ENCODE measurements at places on chromosomes 11 and 22.

DNA sequence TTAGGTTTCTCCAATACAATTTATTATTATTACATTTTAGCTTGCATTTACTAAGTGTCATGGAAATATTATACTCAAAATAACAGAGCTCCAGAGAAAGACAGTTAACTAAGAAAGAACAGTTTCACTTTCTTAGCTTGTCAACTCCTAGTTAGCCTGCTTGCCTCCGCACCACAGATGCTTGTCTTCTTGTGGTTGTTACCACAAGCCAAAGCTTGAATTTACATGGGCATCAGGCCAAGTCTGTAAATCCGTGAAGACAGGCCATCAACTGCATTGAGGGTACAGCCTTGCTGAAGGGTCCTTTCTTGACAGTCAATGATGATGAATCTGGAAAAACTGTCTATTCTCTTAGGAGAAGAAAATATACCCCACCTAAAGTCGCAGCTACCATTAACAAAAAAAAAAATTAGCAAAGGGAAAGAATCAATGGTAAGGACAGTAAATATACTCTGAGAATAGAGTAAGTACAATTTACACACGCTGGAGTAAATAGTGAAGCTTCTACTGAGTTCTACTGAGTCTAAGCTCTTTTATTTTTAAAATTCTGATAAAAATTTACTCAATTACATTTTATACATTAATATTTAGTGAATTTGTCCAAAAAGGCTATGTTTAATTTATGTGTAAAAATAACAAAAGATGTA lies 15.6 kb upstream of the DENND5A start:
- no peak for DNase-seq

GRCh38 chr11:119907122-119907851 lies 178.3 kb upstream of the NECTIN1 start:
- no peak for DNase-seq

DNA sequence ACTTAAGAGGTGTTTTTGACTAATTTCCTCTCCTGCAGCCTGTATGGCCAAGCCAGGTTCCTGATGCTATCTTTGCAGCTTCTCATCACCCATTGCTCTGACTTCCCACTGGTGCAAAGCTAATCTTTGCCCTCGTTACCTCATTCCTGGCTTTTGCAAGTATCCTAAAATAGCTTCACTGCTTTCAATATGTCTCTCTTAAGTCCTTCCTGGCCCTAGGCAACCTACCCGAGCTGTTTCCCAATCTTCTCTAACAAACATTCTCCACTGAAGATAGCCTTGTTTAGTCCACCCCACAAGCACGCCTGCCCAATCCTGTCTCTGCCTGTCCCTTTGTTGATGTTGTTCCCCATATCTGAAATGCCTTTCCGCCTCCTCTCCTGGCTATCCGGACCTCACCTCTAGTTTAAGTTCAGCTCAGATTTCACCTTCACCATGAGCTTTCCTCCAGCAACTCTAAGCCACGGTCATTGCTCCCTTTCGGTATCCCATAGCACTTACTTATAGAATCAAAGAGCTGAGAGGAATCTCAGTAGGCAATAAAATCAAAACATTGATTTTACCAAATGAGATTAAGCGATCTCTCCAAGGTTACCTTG lies 30.1 kb upstream of the CECR2 start:
- no peak for DNase-seq

DNA sequence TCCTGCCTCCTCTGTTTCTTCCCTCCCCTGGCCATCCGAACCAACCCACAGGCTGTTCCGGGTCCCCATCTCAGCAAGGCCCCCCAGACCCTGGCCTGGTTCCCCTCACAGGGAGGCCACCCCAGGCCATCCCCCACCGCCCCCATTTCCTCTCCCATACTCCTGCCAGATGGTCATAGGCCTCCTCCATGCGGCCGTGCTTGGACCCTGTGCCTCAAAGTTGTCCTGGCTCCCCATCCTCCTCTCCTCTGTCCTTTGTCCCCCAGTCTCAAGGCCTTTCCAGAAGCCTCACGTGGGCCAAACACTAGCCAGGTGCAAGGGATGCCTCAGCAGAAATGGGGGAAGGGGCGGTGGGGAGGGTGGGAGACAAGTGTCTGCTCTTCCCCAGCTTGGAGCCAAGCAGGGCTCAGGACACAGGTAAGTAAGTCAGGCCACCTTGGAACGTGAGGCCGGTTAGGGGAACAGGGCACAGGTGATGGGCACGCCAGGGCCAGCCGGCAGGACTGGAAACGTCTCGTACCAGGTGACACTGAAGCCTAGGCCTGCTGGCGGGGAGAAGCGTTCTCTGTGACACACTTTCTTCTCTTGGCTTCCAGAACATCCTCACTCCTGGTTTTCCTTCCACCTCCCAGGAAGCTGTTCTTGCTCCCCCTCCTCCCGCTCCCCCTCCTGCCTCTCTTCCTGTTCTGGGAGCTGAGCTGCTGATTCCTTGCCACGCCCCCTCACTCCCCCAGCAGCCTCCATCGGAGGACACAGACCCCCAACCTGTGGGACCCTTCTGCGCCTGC lies 31.5 kb upstream of the SLC22A12 start:
- DNase-seq = no peak

DNA sequence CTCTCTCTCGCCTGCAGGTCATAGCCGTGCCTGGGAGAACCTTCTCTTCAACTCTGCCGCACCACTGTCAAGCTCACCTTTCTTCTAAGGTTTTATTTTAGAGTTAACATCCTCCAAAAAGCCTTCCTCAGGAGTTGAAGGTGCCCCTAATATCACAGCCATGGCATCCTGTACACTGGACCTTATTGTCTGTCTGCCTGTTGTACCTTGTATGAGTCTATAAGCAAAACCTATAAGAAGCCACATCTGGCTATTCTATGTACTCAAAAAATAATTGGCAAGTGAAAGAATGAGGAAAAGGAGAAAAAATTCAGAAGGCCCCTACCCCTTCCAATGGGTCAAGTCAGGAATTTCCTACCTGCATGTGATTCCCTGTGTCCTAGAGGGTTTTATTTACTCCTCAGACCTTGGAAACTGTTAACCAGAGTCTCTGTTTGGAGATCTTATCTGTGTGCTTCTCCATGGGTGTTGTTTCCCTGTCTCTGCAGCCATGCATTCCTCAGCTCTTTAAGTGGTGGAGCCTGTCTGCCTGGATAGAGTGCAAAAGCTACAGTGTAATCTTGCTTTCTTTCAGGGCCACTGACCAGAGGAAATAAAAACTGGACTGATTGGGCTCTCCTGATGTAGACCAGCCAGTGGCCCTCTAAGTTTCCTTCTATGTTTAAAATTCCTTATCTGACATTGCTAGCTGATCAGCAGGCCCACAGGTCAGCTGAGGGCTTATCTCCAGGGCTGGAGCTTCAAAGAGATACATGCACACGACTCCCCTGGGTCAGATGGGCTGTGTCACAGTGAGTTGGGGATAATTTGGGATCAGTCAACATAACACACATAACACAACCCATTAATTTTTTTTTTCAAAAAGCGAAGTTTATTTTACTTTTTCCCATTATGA lies 37.6 kb upstream of the TMEM135 start:
- DNase-seq = no peak

DNA sequence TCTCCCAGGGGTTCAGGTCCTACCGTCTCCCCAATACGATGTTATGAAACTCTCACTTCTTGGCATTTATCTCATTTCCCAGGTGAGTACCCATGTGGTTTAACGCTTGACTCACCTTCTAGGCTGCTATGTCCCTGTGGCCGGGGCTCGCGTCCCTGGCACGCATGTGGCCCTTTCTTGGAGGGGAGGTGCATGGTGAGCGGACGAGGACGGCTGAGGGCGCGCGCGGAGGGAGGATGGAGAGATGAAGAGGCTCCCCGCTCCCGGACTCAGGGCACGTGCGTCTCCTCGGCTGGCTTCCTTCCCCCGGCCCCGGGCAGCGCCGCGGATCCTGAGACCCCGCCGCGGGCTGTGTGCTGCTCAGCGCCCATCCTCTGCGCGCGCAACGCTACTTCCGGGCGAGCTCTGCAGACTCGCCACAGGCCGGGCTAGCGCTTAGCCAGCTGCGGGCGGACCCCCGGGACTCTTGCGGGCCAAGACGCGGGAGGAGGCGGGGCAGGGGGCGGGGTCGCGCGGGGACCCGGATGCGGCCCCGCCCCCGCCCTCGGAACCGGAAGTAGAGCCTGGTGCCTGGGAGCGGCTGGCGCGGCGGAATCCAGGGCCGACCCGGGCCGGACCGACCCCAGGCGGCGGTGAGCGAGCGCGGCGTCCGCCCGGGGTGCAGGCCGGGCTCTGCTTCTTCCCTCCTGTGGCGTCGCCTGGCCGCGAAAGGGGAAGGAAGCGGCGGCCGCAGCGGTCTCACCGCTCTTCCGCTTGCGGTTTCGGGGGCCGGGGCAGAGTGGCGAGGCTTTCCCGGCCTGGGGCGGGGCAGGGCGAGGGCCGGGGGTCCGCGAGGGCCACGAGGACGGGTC lies at the start of gene CTTN:
TSS of gene CTTN (plus strand) at position 547 of the 851 bp plus-strand sequence. CDS start 8,769 bp downstream, outside the sequence.
- DNase-seq = peak; percentile 67

- DNase-seq = no peak
Measured at GRCh38 chr11:130882138-130882551, 34.1 kb downstream of the SNX19 start.

DNA sequence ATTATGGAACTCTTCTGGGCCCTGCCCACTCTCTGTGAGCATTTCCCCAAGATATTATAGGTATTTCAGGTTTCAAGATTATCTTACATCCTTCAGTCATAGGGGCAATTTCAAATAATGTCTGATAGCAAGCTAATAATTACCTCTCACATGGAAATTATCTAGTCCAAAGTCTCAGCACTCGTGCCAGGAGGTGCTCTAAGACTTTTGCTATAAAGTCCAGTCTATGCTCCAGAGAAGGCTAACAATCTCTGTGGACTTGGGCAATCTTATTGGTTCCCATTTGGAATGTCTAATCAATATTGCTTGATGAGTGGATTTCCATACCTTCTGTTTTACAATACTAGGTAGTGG lies 5.4 kb downstream of the TREH start:
- no peak for DNase-seq

DNA sequence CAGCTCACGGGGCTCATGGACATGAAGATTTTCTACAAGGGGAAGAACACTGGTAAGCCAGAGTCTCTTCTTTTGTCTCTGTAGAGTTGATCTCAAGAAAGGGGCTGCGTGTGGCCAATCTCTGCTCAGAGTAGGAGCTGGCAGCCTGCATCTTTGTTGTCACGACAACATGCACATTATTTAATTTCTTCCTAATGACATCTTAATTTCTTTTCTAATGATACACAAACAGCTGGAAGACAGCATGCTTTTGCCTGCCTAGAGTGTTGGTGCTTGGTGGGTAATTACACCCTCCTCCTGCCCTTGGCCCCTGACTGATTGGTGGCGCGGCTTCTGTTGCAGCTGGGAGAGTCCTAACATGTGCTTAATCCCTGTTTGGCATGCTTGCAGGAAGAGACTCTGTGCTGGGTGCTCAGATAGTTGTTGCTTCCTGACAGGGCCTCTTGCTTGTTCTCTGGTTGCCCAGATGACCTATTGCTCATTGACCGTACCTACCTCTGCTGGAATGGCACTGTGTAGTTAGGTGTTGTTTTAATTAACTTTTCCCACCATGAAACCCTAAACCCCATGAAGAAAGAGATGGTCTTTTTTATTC lies 106.9 kb upstream of the SORL1-AS1 start:
- DNase-seq = no peak

GRCh38 chr22:28012832-28013460 lies 93.9 kb upstream of the PITPNB start:
- no peak for DNase-seq

DNA sequence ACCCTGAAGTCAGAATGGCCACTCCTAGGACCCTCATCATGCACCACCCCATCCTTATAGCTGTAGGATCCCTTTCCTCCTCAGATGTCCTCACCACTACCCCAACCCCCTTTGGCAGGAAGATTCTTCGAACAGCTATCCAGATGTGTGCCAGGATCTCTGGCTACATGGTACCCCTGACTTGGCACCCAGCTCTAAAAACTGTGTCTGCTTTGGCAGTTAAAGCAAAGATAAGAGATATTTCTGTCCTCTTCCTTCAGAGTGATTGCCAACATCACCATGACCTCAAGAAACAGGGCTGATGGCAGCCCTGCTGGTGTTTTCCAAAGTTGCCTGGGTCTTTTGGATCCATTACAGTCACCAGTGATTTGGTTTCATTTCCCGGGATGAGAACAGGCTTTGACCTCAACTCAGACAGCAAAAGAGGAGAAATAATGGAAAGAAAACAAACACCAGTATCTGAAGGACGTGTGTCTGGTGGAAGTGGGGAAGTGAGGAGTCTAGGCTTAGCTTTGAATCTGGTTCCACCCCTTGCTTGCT lies 4.3 kb upstream of the NRIP3 start:
- DNase-seq = no peak

DNA sequence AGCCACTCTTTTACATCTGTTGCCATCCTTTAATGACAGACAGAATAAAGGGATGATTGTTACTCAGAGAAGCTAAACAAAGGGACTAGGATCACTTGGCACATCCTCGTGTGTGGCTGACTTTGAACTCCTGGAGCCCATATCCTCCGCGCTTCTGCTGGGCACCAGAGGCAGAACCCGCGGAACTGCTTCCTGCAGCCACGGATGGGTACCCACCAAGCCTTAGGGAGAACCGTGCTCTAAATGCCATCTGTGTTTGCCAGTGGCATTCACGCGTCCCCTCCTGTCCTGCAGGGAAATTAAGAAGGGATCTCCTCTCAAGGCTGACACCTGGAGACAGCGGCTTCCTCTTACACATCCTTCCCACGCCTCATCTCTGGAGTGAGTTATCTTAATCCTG lies 294.4 kb downstream of the NTM start:
- DNase-seq = peak; percentile 61

GRCh38 chr11:63508745-63509144 lies 2.9 kb downstream of the LGALS12 start:
- no peak for DNase-seq

DNA sequence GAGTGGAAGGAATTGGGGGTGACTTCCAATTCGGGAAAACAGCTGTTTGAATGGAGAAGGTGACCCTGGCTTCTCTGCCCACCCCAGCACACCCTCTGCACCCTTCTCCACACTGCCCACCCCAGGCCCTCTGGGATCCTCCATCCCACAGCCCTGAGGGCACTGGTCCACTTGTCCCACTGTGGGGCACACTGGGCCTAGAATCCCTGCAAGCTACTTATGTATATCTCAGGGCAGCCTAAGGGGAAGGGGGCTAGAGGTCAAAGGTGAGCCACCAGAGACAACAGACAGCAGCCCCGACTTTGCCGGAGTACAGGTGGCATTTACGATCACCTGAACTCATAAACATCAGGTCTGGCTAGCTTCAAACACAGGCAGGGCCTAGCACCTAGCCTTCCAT lies 673 bp upstream of the SCUBE2 start:
- DNase-seq = no peak

DNA sequence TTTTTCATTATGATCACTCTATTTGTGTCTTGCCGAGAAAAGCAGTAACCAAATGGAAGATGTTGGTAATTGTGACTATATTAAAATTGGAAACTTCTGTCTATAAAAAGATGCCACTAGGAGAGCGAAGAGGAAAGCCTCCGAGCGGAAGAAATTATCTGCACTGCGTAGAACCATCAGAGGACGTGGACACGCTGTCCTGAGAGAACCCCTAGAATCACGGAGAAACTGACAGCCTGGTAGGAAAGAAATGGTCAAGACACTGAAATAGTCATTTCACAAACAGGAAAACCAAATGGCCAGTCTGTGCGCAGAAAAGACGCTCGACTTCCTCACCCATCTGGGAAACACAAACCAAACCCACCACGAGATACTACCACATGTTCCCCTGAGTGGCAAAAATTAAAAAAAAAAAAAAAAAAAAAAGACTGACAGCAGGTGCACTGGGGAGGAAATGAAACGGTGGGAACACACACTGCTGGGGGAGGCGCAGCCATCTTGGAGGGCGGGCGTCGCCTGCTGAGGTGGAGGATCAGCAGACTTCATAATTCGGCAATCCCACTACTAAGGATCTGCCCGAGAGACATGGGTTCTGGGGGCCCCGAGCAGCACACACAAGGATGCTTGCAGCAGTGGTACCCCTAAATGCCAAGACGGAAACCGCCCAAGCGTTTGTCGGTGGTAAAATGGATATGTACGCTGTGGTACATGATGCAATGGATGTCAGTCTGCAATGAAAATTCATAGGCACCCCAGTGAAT lies 21.3 kb downstream of the IFITM10 start:
- no peak for DNase-seq

Data from hippocampal formation (tissue), 2 donors.